Uterus (tissue), 4 donors: ENCODE measurements at places on chromosomes 3 and 15. TPM values are rescaled to one million over a fixed set of nuclear protein-coding genes. Genes with fewer than 3 reads are reported as not detected.

GRCh38 chr3:72082186-72082715 is 297.3 kb upstream of the PROK2 start:
- no peak overlapping the region for H3K4me3 ChIP-seq
- peaks cover 12% of the 10 kb centered on the region for H3K4me1 ChIP-seq
- no peaks in the 10 kb centered on the region for H3K27me3 ChIP-seq

- H3K27me3 ChIP-seq = no peaks in the 10 kb centered on the region
- no peak overlapping the region for H3K4me3 ChIP-seq
- DNase-seq = no peak
- H3K4me1 ChIP-seq = no peaks in the 10 kb centered on the region
- H3K36me3 ChIP-seq = no peaks in the 10 kb centered on the region
- H3K27ac ChIP-seq = no peak overlapping the region
These were observed 46.9 kb downstream of the B3GNT5 start for GRCh38 chr3:183299976-183300375.

DNA sequence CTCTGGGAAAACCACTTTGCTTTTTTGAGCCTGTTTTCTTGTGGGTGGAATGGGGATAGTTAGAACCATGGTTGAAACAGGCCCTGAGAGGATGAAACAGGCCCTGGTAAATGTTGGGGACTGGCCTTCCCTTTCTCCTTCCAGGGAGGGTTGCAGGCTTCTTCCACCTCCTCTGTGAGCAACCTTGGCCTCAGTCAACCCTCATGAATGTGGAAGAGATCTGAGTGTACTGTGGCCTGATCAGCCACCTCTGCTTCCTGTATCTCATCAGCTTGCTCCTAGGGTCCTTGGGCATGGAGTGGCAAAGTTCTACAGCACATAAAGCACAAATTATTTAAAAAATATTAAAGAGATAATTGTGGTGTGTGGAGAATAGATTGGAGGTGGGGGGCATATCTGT is 17.6 kb upstream of the TRH start:
- no peak for DNase-seq
- H3K4me3 ChIP-seq = no peak overlapping the region
- no peak overlapping the region for H3K27ac ChIP-seq

DNA sequence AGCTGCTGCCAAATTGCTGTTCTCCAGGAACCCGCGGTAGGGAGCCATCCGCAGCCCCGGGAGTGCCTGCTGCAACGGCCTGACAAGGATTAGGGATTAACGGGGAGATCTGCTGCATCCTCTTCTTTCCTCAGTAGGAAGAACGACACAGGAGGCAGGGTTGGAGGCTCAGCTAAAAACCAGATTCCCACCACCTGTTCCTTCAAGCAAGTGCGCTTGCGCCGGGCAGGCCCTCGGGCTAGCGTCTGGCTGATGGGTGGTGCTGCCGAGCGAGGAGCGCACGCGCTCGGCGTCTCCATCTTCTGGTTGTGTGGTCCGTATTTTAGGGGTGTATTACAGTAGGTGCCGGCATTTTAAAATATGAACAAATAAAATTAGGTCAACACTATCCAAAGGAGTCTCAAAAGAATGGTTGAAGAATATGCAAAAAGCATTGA is 25.4 kb upstream of the SLC25A26 start:
- peaks cover 6% of the 10 kb centered on the region for H3K27me3 ChIP-seq
- H3K4me3 ChIP-seq = no peak overlapping the region
- no peak overlapping the region for H3K27ac ChIP-seq
- H3K36me3 ChIP-seq = peaks cover 3% of the 10 kb centered on the region
- H3K4me1 ChIP-seq = no peaks in the 10 kb centered on the region

- H3K4me3 ChIP-seq = no peak overlapping the region
- no peaks in the 10 kb centered on the region for H3K36me3 ChIP-seq
- DNase-seq = no peak
- no peaks in the 10 kb centered on the region for H3K4me1 ChIP-seq
These were observed 7.5 kb downstream of the TMEM207 start for GRCh38 chr3:190442240-190442639.

The C15orf62 gene
- total RNA-seq = not detected

DNA sequence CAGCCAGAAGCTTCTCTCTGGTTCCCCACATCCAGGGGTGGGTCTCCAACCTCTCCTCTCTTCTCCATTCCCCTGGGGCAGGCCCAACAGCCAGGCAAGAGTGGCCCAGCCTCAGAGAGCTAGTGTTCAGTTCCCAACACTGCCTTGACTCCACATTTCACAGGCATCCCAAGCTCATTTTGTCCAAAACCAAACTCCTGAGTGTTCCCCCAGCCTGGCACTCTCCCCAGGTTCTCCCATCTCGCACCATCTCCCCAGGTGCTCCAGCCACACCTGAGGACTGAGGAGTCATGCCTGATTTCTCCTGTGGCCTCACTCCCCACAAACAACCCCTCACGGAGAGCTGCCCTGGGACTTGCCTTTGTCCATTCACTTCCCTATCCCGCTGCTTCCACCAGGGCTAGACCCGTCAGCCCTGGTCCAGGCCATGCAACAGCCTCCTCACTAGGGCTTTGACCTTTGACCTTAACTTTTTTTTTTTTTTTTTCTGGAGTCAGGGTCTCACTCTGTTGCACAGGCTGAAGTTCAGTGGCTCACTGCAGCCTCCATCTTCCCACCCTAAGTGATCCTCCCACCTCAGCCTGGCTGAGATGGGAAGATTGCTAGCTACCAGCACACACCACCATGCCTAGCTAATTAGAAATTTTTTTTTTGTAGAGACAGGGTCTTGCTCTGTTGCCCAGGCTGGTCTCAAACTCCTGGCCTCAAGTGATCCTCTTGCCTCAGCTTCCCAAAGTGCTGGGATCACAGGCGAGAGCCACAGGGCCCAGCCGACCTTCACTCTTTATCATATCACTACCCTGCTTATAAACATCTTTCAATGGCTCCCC is 3.9 kb upstream of the CSK start:
- H3K27ac ChIP-seq = no peak overlapping the region
- H3K4me3 ChIP-seq = no peak overlapping the region
- no peak for DNase-seq
- no peaks in the 10 kb centered on the region for H3K27me3 ChIP-seq

The STRC gene
- under 0.01 TPM for total RNA-seq

GRCh38 chr3:177185035-177185574 is 12.2 kb downstream of the TBL1XR1 start:
- no peaks in the 10 kb centered on the region for H3K36me3 ChIP-seq
- peaks cover 8% of the 10 kb centered on the region for H3K4me1 ChIP-seq
- H3K4me3 ChIP-seq = no peak overlapping the region
- DNase-seq = no peak
- no peaks in the 10 kb centered on the region for H3K27me3 ChIP-seq
- no peak overlapping the region for H3K27ac ChIP-seq

DNA sequence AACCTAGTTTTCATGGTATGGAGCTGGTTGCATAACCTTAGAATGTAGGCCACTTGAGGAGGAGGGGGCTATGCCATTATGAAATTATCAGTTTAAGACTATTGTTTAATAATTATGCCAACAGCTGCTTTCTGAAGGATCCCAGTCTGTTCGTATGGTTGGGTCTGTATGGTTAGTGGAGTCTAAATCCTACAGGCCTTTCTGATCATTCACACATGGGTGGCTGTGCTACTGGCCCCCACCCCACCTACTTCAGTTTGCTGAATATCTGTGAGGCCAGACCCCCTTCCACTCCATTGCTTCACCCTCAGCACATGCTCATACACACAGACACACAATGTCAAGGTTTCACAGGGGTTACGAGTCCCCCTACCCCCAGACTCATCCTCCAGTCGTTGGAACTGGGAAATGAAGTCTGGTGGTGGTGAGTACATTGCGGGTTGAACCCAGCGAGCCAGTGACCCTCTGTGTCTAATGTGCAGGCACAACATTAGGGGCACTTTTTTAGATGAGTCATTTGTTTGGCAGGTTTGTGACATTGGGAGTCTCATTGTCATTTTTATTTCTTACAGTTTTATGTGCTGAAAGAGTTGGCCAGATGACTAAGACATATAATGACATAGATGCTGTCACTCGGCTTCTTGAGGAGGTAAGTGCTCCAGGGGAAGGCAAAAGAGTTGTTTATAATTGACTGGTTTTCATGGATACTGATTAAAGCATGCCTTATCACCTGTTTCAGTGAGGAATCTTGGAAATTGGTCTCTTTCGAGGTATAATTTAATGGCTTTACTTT is 85.3 kb downstream of the TRAK1 start:
- no peaks in the 10 kb centered on the region for H3K36me3 ChIP-seq
- no peak overlapping the region for H3K27ac ChIP-seq
- no peaks in the 10 kb centered on the region for H3K27me3 ChIP-seq

DNA sequence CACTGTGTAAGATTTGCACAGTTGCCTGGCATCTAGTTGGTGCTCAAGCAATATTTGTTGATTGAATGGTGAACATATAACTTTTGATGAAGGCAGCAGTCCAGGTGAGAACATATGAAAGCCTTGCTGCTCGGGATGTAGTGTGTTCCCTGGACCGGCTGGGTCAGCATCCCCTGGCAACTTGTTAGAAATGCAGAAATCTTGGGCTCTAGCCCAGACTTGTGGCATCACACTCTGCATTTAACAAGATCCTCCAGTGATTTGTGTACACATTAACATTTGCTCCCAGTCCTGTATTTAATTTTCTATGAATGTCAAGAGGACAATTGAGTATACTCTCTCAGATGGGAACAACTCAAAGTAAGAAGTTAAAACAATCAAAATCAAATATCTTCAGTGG is 69.0 kb upstream of the SAMMSON start:
- no peak overlapping the region for H3K4me3 ChIP-seq
- H3K27ac ChIP-seq = no peak overlapping the region
- peaks cover 3% of the 10 kb centered on the region for H3K4me1 ChIP-seq
- DNase-seq = no peak
- H3K36me3 ChIP-seq = no peaks in the 10 kb centered on the region
- H3K27me3 ChIP-seq = no peaks in the 10 kb centered on the region

The TMEM212 gene
- not detected for total RNA-seq

- H3K27ac ChIP-seq = no peak overlapping the region
- H3K27me3 ChIP-seq = no peaks in the 10 kb centered on the region
- no peaks in the 10 kb centered on the region for H3K4me1 ChIP-seq
- H3K4me3 ChIP-seq = no peak overlapping the region
- no peak for DNase-seq
- no peaks in the 10 kb centered on the region for H3K36me3 ChIP-seq
These were observed 413.6 kb upstream of the ARL6 start for GRCh38 chr3:97350971-97351370.

DNA sequence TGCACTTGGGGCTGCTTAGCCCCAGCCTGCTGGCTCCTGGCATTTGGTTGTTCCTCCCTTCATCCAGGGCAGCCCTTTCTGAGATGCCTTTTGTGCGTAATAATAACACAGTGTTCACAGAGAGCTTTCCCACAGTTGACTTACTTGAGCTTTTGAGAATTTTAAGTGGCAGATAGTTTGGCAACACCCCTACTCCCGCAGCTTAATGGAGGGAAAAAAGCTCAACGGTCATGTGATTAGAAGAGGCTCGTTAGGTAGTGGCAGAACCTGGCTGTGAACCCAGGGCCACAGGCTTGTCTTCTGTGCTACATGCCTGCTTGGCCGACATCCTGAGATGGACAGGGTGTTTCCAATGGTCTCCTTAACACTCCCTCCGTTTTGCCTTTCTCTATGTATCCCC is 4.7 kb downstream of the KBTBD13 start:
- no peaks in the 10 kb centered on the region for H3K27me3 ChIP-seq
- DNase-seq = no peak
- peak overlapping the region; percentile 74 for H3K27ac ChIP-seq
- no peak overlapping the region for H3K4me3 ChIP-seq
- H3K4me1 ChIP-seq = peaks cover 6% of the 10 kb centered on the region
- no peaks in the 10 kb centered on the region for H3K36me3 ChIP-seq

DNA sequence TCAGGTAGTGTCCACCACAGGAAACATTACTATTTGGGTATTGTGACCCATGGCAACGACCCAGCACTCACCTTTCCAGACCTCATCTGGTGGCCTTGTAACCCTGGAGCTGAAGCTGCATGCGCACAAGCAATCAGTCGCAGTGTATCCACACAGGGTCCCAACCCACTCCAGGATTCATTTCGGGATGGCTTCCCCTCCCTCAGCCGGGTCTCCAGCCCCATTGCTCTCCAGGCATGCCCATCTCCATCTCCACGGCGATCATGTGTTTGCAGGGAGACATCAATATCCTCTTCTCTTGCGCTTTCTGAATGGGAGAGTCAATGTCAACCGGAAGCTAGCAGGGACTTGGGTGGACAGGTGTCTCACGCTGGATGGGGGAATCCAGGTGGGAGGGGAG is 35.2 kb downstream of the GOLGA6L2 start:
- no peak for DNase-seq
- no peaks in the 10 kb centered on the region for H3K4me1 ChIP-seq
- H3K27ac ChIP-seq = no peak overlapping the region

DNA sequence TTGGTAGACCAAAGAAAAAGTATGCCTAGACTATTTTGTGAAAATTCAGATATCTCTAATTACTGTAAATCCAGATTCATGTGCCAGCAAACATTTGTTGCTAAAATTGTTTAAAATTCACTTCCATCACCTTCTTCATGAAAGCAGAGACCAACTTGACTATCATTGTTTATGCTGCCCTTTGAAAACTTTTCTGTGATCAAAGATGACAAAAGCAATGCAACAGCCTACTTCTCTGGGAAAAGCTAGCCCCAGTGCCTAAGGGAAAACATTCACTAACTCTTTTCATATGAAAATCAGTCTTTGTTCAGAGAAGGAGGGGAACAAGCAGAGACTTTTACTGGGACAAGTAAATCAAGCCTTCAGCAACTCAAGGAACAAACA is 178.0 kb upstream of the P2RY1 start:
- H3K4me3 ChIP-seq = no peak overlapping the region
- DNase-seq = no peak
- no peaks in the 10 kb centered on the region for H3K27me3 ChIP-seq
- H3K36me3 ChIP-seq = no peaks in the 10 kb centered on the region
- peak overlapping the region; percentile 66 for H3K27ac ChIP-seq
- H3K4me1 ChIP-seq = no peaks in the 10 kb centered on the region
